Stimulated activated CD4-positive, alpha-beta T cell treated with anti-CD3 and anti-CD28 coated beads, Interleukin-4, amount 100 ng/mL, for 48 hours (primary cell): ENCODE measurements at places on chromosomes 5 and 9.

- no peak for DNase-seq
Observed at GRCh38 chr5:127839072-127839471, 135.9 kb downstream of the CCDC192 start.

DNA sequence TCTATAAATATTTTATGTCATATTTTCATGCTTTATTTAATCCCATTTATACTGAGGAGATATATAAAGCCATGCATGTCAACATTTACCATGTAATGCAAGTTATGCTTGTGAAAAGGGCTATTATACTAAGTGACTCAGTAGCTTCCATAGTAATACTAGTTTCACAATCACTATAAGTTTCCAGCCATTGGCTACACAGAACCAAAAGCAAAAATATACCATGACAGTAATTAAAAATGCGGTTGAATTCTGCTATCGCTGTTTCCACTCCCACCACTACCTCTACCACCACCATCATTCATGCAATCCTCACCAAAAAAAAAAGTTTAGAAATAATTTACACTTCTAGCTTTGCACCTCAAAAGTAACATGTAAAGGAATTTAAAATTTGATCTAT lies 60.2 kb downstream of the MLLT3 start:
- DNase-seq = no peak

DNA sequence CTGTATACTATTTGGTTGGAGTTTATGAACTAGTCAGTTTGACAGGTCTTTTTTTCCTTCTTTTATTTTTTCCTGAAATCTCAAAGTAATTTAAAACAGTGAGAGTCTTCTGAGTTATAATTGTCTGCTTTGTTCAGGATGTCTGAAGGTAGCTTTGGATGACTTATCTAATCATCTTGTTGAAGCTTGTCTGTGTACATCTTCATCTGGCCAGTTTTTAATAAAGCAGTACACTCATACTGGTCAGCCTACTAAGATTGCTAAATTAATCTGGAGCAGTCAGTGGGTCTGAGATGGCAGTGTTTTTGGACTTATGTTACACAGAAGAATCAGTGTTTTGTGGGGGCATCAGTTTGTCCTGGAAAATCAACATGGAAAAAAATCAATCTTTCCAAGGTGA lies 482.4 kb downstream of the CDH10 start:
- DNase-seq = no peak

DNA sequence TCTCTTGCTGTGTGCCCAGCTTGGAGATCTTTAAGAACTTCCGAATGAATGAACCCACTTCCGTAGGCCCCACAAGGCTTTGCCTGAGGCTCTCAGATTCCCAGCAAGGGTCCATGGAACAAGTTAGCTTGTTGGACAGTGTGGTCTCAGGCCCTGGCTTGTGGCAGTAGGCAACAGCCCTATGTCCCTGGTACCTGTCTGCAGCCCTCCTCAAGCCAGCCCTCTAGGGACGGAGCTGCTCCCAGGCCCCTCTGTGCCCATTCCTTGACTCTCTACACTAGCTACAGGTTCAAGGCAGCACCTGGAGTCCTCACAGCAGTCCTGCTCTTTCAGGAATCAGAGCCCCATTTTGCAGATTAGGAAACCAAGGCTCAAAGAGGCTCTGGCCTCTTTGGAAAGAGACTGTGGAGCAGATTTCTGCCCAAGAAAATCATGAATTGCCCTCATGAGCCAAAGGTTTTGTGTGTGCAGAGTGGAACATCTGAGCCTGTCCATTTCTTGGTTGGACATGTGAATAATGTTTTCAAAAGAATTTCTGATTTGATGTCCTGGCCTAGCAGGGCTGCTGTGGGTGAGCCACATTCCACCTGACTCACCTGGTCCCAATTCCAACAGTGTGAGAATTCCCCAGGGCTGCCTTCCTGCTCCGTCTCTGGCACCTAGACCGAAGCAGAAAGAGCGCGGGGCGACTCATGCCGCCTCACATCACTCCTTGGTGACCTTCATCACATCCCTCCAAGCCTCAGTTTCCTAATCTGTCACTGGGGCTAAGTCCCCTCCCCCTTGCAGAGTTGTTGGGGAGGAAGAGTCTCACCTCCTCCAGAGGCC lies 131.7 kb downstream of the BARX1 start:
- no peak for DNase-seq

DNA sequence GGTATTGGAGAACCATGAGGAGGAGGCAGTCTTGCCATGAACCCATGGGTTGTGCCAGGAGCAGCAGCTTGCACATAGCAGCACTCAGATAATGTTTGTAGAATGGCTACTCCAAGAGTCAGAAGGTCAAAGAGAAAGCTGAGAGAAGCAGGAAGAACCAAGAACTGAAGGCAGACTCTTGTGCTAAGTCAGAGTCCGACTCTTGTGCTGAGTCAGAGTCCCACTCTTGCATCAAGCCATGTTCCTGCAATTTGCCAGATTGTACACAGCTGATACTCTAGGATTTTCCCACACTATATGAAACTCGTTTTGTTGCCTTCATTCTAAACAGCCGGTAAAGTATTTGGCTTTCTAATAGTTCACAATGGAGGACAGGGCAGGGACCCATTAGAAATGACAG lies 26.2 kb upstream of the HSPA9 start:
- DNase-seq = no peak

DNA sequence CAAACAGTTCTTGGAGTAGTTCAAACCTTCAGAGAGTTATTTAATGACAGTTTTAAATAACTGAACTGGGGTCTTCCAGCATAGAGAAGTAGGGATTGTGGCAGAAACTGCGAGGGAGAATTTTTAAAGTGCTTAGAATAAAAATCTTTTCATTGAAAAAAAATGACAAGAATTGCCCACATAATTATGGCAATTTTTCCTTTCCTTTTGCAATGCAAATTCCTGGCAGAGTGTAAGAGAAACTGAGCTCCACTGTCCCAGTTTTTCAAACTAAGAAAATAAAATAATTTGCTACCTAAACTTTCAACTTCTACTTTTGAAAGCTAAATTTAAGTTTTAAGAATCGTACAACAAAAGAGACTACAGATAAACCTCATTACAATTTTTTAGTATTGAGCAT lies 2.3 kb upstream of the PTGER4 start:
- DNase-seq = no peak

DNA sequence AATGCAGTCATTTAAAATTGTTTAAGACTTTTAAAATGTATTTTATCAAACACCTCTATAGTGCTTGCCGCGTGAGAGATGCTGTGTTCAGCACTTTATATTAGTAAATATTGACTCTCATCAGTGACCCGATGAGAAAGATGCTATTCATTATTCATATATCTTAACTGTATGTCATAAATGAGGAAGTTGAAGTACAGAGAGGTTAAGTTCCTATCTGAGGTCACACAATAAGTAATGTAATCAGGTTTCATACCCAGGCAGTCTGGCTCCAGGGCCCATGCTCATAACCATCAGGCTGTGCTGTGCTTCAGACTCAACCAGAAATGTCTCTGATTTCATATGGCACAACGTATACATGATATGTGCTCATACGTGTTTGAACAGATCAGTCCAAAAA lies 119.0 kb downstream of the SV2C start:
- DNase-seq = no peak

DNA sequence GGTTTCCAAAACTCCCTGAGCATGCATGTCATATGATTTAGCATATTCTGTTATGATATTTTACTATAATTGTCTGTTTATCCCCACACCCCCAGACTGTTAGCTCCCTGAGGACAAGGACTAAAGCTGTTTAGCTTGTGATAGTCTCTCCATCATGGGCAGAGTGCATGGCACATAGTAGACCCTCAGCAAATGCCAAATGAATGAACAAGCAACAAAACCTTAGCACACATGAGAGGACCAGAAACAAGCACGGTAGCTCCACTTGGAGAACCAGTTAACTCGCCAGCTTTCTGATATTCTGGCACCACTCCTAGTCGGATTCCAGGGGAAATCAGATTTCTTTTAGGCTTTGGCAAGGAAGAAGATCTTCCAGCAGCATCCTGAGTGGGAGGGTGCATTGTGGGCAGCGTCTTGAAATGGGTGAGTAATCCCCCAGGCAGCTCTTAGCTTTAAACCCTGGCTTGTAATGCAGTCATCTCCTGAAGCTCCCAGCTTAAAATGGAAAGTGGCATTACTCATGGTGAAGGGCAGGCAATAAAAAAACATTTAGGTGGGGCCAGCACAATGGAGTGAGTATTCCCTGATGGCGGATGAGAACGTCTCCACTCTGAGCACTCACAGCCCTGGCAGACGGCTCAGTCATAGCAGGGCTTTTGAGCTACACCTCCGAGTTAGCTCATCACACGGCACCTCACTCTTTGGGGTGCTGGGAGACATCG lies 41.1 kb downstream of the FGF1 start:
- no peak for DNase-seq

DNA sequence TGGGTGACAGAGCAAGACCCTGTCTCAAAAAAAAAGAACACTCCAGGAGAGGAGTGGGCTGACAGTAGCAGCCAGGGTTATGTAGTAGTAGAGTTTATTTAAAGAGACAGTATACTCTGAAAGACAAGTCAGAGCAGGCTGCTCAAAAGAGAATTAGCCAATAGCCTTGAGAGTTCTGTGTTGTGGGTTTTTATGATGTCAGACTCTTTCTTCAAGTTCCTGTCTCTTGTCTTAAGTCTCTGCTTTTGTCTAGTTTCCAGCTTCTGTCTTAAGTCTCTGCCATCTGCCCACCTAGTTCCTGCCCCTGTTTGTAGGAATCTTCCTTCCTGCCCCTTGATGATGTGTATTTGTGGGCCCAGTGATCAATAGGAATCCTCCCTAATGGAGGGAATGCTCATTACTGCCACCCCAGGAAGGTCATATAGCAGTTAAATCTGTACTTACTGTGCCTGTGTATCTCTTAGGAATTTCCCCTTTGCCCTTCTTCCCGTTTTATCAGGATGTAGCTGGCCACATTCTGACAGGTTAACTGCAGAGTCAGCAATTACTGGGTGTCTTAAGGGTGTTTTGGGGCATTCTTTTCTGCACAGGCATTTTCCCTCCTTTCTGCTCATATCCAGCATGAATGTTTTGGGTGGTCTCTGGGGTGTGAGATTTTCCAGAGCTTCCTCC lies 580.5 kb upstream of the SGCD start:
- DNase-seq = no peak

DNA sequence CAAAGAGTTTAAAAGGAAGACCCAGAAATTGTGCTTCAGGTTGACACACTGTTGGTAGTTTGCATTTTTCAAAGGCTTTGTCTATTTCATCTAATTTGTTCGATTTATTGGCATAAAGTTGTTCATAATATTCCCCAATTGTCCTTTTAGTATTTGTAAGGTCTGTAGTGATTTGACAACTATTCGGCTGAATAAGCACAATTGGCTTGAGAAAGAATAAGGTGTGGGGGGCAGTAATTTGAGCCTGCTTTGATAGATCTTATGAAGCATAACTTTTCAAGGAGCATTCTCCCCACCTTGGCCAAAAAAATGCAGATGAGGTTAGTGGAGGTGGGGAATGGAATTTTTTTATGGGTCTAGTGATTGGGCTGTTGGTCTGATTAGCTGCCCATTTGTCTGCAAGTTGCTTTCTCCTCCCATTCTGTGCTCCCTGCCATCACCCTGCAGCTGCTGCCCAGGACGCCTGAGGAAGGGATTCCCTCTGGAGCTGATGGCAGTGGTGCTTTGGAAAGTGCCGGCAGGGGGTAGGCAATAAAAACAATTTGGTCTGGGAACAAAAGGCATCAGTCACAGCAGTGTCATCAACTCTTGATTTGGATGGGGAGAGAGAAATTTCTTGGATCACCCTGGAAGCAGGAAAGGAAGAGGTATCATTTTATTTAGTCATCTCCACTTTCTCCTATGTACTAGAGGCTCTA lies 26.6 kb downstream of the WNT8A start:
- no peak for DNase-seq

DNA sequence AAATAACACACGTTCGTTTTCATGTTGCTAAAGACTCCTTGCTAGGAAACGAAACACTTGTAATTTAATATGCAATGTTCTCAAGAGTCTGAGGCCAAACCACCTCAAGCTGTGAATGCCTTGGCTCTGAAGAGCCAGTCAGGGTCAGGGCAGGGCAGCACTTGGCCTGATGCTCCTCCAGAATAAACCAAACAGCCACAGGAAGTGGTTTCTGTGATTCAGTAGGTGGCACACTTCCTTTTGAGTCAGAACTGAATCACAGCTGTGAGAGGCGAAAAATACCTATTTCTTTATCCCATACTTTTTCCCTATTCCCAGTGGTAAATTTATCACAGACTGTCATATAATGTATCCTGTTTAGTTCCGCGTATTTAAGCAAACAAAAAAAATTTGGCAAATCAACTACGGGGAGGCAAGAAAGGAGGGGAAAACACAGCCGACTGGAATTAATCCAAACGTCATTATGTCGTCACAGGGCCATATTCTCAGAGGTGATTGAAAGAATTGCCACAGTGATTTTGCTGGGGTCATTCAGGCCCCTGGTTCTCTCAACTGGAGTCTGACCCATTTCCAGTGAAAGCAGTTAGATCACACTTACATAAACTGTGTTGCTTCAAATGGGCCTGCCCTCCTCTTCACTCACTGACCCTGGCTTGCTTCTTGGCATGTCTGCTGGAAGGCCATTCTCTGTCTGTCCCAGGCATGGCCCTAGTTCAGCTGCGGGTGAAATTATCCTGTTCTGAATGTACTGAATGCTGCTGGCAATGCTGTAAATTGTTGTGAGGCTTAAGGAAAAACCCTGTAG lies 71.2 kb downstream of the ARRDC3 start:
- peak; percentile 16 for DNase-seq

DNA sequence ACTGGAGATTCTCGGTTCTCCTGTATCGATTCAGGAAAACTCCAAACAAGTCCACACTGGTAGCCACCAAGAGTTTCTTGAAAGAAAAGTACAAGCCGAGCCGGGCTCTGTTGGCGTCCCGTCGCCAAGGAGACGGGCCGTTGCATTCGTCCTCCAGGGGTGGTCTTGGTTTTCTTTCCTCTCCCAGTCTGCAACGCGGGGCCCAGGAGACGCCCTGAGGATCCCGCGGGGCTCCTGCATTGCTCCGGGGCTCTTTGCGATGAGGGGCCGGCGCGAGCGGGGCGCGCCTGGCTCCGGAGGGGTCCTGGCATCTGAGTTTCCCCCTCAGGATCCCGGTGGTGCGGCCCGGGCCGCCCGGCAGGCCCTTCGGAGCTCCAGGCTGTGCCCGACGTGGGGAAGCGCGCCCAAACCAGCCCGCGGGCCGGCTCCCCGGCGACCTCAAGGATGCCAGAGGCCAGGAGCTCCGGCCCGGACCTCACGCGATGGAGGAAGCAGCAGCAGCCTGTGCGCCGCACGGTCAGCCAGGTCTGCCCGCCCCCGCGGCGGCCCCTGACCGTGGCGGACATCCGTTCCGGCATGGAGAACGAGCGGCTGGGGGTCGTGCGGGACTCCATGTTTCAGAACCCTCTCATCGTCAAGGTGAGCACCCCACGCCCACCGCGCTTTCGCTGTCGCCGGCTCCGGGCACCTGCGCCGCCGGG lies at the start of gene CFAP77:
TSS of gene CFAP77 (plus strand) at position 384 of the 701 bp plus-strand sequence. CDS start at position 445, 61 bp downstream.
- DNase-seq = peak; percentile 30

DNA sequence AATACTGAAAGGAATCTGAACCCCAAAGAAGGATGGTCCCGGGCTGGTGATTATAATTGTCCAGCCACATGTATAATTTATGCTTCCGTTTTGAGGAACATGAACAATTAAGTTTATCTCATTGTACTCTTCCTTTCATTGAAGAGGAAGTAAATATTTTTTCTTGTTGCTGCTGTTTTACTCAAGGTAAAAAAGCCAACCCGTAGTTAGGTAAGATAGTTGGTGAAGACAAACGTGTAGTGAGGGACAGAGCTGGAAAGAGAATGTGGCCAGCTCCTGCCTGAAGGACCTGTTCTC lies 5.1 kb downstream of the RCL1 start:
- DNase-seq = no peak
